Neural progenitor cell (in vitro differentiated cells): ENCODE measurements at places on chromosomes 2 and 18. TPM values are rescaled to one million over a fixed set of nuclear protein-coding genes. Genes with fewer than 3 reads are reported as not detected.
A peak's percentile ranks its signal among the peaks of the same experiment; 100 is the strongest.

DNA sequence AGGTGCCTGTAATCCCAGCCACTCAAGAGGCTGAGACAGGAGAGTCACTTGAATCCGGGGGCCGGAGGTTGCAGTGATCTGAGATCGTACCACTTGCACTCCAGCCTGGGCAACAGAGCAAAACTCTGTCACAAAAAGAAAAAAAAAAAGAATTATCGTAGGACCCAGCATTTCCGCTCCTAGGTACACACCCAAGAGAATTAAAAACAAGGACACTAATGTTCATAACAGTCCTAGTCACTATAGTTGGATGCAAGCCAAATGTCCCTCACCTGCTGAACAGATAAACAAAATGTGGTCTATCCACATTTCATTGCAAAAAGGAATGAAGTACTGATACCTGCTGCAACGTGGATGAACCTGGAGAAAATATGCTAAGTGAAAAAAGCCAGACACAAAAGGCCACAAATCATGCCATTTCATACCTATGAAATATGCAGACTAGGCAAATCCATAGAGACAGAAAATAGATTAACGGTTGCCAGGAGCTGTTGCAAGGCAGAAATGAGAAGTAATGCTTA lies 21.2 kb downstream of the ADRA2B start:
- peaks cover 10% of the 10 kb centered on the region for H3K4me1 ChIP-seq
- no peaks in the 10 kb centered on the region for H3K27me3 ChIP-seq
- DNase-seq = no peak
- H3K27ac ChIP-seq = no peak overlapping the region
- H3K4me3 ChIP-seq = no peak overlapping the region

Gene HK2
- 61.8 and 72.1 TPM in 2 replicates for total RNA-seq

- peaks cover 13% of the 10 kb centered on the region for H3K4me1 ChIP-seq
- H3K36me3 ChIP-seq = no peaks in the 10 kb centered on the region
- no peak overlapping the region for H3K27ac ChIP-seq
- no peak for DNase-seq
- H3K27me3 ChIP-seq = no peaks in the 10 kb centered on the region
Measured at GRCh38 chr2:136247204-136247950, 129.4 kb upstream of the CXCR4 start.

- no peaks in the 10 kb centered on the region for H3K4me1 ChIP-seq
- H3K27me3 ChIP-seq = no peaks in the 10 kb centered on the region
- H3K36me3 ChIP-seq = peaks cover 3% of the 10 kb centered on the region
Measured at GRCh38 chr2:30894498-30895119, 87.4 kb upstream of the CAPN13 start.

DNA sequence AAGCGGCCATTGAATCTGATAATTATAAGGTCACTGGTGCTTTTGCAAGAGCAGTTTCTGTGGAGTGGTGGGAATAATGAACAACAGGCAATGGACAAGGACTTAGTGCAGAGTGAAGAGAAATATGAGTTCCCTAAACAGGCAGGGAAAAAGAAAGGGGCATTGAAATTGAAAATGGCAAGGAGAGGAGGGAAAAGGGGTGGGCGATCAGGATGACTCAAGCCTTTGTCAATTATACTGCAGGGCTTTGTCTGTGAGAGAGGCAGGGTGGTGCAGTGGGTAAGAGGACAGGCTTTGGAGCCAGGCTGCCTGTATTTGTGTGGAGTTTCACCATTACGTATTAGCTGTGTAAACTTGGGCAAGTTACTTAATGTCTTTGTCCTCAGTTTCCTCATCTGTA lies 29.5 kb upstream of the PAIP2B start:
- H3K36me3 ChIP-seq = no peaks in the 10 kb centered on the region
- H3K27ac ChIP-seq = no peak overlapping the region
- no peaks in the 10 kb centered on the region for H3K4me1 ChIP-seq
- no peak overlapping the region for H3K4me3 ChIP-seq
- DNase-seq = no peak
- no peaks in the 10 kb centered on the region for H3K27me3 ChIP-seq

- H3K36me3 ChIP-seq = no peaks in the 10 kb centered on the region
- no peak overlapping the region for H3K27ac ChIP-seq
- no peak for DNase-seq
- no peaks in the 10 kb centered on the region for H3K27me3 ChIP-seq
- H3K4me1 ChIP-seq = peaks cover 8% of the 10 kb centered on the region
Measured at GRCh38 chr2:119338826-119339561, 27.6 kb downstream of the C2orf76 start.

- no peaks in the 10 kb centered on the region for H3K4me1 ChIP-seq
- no peak overlapping the region for H3K4me3 ChIP-seq
- H3K27ac ChIP-seq = no peak overlapping the region
- no peaks in the 10 kb centered on the region for H3K36me3 ChIP-seq
- no peak for DNase-seq
Measured at GRCh38 chr2:29477186-29477585, 362.0 kb downstream of the CLIP4 start.

- H3K4me3 ChIP-seq = no peak overlapping the region
- peaks cover 26% of the 10 kb centered on the region for H3K4me1 ChIP-seq
- H3K27ac ChIP-seq = no peak overlapping the region
- H3K27me3 ChIP-seq = no peaks in the 10 kb centered on the region
- DNase-seq = no peak
- H3K36me3 ChIP-seq = no peaks in the 10 kb centered on the region
Measured at GRCh38 chr18:44841752-44842587, 161.3 kb downstream of the SETBP1 start.

GRCh38 chr2:55327470-55328230 lies 58.6 kb upstream of the MTIF2 start:
- no peak for DNase-seq
- no peak overlapping the region for H3K27ac ChIP-seq
- H3K4me3 ChIP-seq = no peak overlapping the region
- no peaks in the 10 kb centered on the region for H3K4me1 ChIP-seq

DNA sequence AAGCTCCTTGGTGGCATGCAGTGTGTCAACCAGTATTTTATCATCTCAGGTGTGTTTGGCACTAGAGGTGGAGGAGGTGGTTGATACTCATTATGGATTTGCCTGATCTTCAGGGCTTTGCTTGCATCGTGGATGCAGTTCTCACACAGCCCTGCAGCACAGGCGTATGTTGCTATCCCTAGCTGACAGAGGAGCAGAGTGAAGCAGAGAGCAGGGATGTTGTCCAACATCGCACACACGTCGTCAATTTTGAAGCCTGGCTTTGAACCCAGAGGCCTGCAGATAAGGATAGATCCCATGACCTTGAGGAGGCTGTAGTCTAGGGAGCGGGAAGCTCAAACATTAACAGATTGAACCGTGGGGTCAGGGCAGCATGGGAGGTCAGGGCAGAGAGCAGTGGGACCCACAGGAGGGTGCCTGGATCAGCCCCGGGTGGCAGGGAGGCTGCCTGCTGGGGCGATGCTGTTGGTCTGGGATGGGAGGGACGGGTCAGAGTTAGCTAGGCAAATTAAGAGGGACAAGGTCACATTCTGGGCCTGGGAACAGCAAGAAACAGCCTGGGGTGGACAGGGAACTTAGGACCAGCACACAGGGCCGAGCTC lies 4.2 kb downstream of the RNF144A start:
- no peak for DNase-seq
- no peaks in the 10 kb centered on the region for H3K36me3 ChIP-seq
- no peak overlapping the region for H3K27ac ChIP-seq
- no peak overlapping the region for H3K4me3 ChIP-seq
- H3K27me3 ChIP-seq = peaks cover 20% of the 10 kb centered on the region

GRCh38 chr18:24033641-24034412 lies 19.3 kb downstream of the TTC39C start:
- no peaks in the 10 kb centered on the region for H3K4me1 ChIP-seq
- H3K4me3 ChIP-seq = no peak overlapping the region
- DNase-seq = no peak
- no peak overlapping the region for H3K27ac ChIP-seq

Gene NT5C1B
- not detected in 2 replicates for total RNA-seq

Gene SERPINB7
- not detected in 2 replicates for total RNA-seq

- H3K27ac ChIP-seq = no peak overlapping the region
- no peak for DNase-seq
- H3K4me3 ChIP-seq = no peak overlapping the region
- H3K27me3 ChIP-seq = no peaks in the 10 kb centered on the region
- H3K36me3 ChIP-seq = no peaks in the 10 kb centered on the region
Measured at GRCh38 chr2:134454426-134454825, 200.6 kb downstream of the MGAT5 start.

GRCh38 chr2:128520791-128521190 lies 202.1 kb upstream of the HS6ST1 start:
- H3K4me1 ChIP-seq = peaks cover 3% of the 10 kb centered on the region
- H3K4me3 ChIP-seq = no peak overlapping the region
- no peak overlapping the region for H3K27ac ChIP-seq
- H3K36me3 ChIP-seq = no peaks in the 10 kb centered on the region
- H3K27me3 ChIP-seq = no peaks in the 10 kb centered on the region

Gene CKAP2L
- total RNA-seq = 28.2 and 53.7 TPM in 2 replicates

- no peak overlapping the region for H3K27ac ChIP-seq
- no peak for DNase-seq
- H3K27me3 ChIP-seq = no peaks in the 10 kb centered on the region
- H3K36me3 ChIP-seq = no peaks in the 10 kb centered on the region
Measured at GRCh38 chr2:34353509-34354113, 754.5 kb upstream of the FAM98A start.

- H3K4me3 ChIP-seq = no peak overlapping the region
- no peaks in the 10 kb centered on the region for H3K4me1 ChIP-seq
- no peak overlapping the region for H3K27ac ChIP-seq
- no peaks in the 10 kb centered on the region for H3K27me3 ChIP-seq
- no peaks in the 10 kb centered on the region for H3K36me3 ChIP-seq
Measured at GRCh38 chr2:211157856-211158463, 601.6 kb downstream of the CPS1 start.

Gene FMNL2
- total RNA-seq = 64.8 and 99.7 TPM in 2 replicates

- DNase-seq = no peak
- no peak overlapping the region for H3K27ac ChIP-seq
- no peak overlapping the region for H3K4me3 ChIP-seq
- no peaks in the 10 kb centered on the region for H3K27me3 ChIP-seq
- H3K4me1 ChIP-seq = peaks cover 19% of the 10 kb centered on the region
Measured at GRCh38 chr18:59657012-59657411, 40.2 kb downstream of the CCBE1 start.

DNA sequence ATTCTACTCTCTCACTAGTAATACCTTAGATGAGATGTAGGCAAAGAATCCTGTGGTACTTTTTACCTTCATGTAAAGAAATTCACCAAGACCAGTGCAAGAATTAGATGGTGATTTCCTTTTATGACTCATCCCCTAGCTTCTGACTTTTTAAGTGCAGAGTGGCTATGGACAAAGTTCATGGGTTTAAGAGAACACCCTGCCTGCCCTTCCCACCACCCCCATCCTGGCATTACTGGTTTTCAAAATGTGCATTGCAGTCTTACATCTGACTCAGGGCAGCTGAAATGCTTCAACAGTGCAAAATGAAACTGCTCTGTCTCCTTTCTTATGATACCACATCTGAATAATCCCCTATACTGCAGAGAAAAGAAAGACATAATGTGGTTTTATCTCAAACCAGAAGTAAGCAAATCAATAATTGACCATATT lies 22.6 kb downstream of the MAIP1 start:
- no peaks in the 10 kb centered on the region for H3K4me1 ChIP-seq
- H3K4me3 ChIP-seq = no peak overlapping the region
- H3K27ac ChIP-seq = no peak overlapping the region
- H3K27me3 ChIP-seq = no peaks in the 10 kb centered on the region
- no peak for DNase-seq

Gene METTL21A
- total RNA-seq = 43.3 and 65.2 TPM in 2 replicates

GRCh38 chr2:223560749-223561435 lies 41.3 kb downstream of the SCG2 start:
- H3K27me3 ChIP-seq = no peaks in the 10 kb centered on the region
- no peak overlapping the region for H3K27ac ChIP-seq
- H3K4me1 ChIP-seq = peaks cover 4% of the 10 kb centered on the region
- no peak overlapping the region for H3K4me3 ChIP-seq
- peak; percentile 18 for DNase-seq

Gene AOX1
- 5.7 and 6.2 TPM in 2 replicates for total RNA-seq

Gene ERBB4
- 0.59 and 1.5 TPM in 2 replicates for total RNA-seq

Gene DHRS9
- not detected in 2 replicates for total RNA-seq

GRCh38 chr2:235723811-235724465 lies 230.1 kb downstream of the AGAP1 start:
- no peak overlapping the region for H3K4me3 ChIP-seq
- H3K4me1 ChIP-seq = peaks cover 5% of the 10 kb centered on the region
- DNase-seq = no peak
- no peaks in the 10 kb centered on the region for H3K36me3 ChIP-seq
- no peaks in the 10 kb centered on the region for H3K27me3 ChIP-seq
- H3K27ac ChIP-seq = no peak overlapping the region

GRCh38 chr18:7848054-7848412 lies 280.9 kb downstream of the PTPRM start:
- H3K27ac ChIP-seq = no peak overlapping the region
- H3K4me1 ChIP-seq = peaks cover 9% of the 10 kb centered on the region
- no peak for DNase-seq
- H3K4me3 ChIP-seq = no peak overlapping the region
- H3K27me3 ChIP-seq = no peaks in the 10 kb centered on the region
- H3K36me3 ChIP-seq = no peaks in the 10 kb centered on the region

Gene ABCB11
- total RNA-seq = 0.09 TPM in 1 of 2 replicates, not detected in the other

GRCh38 chr2:2563309-2563860 lies 232.3 kb upstream of the MYT1L start:
- no peak for DNase-seq
- H3K27ac ChIP-seq = no peak overlapping the region
- H3K27me3 ChIP-seq = no peaks in the 10 kb centered on the region
- no peak overlapping the region for H3K4me3 ChIP-seq
